ENCODE measurements at places on chromosomes 7 and 10.

GRCh38 chr7:155667241-155667829 lies 22.9 kb downstream of the RBM33 start:
- no peak for DNase-seq

DNA sequence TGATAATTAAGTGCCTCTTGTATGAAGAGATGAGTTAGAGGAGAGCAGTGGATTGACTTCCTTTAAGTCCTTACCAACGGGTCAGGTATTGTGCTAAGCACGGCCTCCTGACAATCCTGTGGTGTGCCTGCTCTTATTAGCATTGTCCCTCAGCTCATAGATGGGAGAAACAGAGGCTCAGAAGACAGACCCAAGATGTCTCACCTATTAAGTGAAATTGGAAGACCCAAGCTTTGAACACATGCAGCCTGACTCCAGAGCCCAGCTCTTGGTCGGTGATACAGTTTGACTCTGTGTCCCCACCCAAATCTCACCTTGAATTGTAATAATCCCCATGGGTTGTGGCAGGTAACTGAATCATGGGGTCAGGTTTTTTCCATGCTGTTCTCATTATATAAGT lies 53.8 kb downstream of the CCDC3 start:
- DNase-seq = no peak

GRCh38 chr7:7100432-7100849 lies 81.9 kb upstream of the C1GALT1 start:
- DNase-seq = peak; percentile 10

GRCh38 chr7:139574618-139575337 lies 51.3 kb downstream of the CLEC2L start:
- DNase-seq = no peak

DNA sequence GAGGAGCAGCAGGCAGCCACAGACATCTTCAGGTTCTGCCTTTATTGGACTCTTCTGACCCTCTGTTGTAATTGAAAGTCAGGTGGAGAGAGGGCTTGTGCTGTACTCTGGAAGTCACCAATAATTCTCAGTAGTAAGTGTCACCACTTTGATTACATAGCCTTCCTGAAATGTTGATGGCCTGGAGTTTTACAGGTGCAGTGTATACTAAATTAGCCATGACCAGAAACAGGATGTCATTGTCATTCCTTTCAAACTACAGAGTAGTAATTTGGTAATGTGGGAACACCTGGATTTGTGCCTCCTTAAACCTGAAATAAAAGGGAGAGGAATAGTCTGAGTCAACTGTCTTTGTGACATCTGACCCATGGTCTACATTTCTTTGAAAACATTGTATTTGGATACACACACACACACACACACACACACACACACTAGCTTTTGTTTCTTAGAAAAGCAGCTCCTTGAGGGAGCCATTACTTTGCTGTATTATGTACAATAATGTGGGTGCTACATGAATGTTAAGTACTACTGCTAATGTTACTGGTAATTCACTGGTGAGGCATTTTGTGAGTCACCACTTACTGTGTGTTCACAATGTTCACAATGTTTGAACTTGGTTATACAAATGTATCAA lies 19.6 kb downstream of the ARL4A start:
- DNase-seq = no peak
